ENCODE measurements at places on chromosomes 7 and 10. TPM values are rescaled to one million over a fixed set of nuclear protein-coding genes. Genes with fewer than 3 reads are reported as not detected.

The RAPGEF5 gene
- 0.26 TPM for total RNA-seq

The USP6NL gene
- total RNA-seq: 1.0 TPM

DNA sequence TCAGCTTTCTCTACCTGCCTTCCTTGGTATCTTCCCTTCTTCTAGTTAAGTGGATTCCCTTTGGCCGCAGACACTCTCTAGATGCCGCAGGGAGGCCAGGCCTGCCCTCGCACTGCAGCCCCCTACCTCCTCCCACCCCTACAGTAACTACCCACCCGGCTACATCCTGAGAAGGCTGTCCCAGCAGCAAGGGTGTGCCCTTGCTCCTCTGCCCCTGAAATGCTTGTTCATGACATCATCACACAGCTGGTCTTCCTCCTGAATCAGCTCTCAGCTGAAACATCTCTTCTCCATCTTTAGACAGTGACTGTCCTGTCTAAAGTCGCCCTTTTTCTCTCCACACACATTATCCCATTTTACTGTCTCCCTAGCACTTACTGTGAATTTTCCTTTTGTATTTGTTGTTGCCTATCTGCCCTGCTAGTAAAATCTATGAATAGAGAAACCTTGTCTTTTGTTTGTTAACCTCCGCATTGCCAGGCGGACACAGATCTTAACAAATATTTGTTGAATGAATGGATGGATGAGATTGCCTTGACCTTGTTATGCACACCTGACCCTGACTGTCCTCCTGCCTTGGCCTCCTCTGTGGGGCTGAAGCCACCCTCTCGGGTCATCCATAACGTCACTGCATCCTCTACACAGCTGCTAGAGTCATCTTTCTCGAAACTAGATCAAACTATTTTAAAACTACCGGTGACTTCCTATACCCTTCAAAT lies 108.9 kb upstream of the GATA3 start:
- no peak for DNase-seq

GRCh38 chr7:131654668-131655326 lies 98.4 kb upstream of the PODXL start:
- peak; percentile 79 for DNase-seq

- no peak for DNase-seq
Measured at GRCh38 chr10:123561141-123561440, 105.1 kb upstream of the GPR26 start.

All from natural killer cell treated with Interleukin-12 subunit alpha and Interleukin-12 subunit beta and Interleukin-15 and Interleukin-18, amount 100 ng/mL, for 72 hours (primary cell).